ENCODE measurements at places on chromosomes 12 and 14.

DNA sequence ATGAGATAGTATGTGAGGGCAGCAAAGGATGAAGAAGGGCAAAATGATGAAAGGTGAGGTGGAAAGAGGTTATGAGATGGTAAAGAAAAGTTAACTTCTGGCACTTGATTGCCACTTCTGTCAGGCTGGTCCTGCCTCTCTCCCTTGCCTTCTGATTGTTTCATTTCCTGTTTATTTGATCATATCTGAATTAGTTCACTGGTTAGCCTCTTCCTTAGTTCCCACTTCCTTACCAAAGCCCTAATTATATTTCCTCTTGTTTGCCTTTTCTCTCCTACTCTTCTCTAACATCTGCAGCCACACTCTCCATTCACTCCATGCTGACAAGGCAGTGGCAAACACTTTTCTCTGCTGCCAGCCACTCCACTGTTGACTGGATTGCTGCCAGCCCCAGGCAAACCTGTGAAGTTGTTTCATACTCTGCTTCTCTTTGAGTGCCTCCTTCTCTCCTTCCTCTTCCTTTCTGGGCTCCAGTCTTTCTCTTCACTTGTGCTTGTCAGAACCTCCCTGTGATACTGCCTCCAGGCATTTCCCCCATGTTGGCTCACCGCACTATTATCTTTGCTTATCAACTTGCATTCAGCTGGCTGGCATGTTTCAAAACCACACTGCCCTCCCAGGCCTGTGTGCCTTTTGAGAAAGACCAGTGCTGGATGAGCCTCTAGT is 8.1 kb downstream of the PNP start:
- no peak for DNase-seq

DNA sequence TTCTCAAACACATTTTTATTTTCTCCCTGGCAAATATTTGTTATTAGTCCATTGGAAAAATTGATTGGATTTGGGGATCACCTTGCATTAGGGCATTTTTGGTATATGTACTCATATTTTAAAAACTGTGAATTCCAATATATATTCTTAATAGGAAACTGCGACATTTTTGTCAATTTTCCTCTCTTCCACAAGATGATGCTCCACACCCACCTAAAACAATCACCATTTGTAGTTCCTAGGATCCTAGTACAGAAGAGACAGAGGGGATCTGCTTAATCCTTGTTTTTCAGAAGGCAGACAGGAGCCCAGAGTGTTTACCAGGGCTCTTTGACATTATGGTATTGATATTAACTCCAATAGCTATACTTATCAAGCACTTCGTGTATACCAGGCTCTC is 22.8 kb upstream of the OASL start:
- DNase-seq: no peak

DNA sequence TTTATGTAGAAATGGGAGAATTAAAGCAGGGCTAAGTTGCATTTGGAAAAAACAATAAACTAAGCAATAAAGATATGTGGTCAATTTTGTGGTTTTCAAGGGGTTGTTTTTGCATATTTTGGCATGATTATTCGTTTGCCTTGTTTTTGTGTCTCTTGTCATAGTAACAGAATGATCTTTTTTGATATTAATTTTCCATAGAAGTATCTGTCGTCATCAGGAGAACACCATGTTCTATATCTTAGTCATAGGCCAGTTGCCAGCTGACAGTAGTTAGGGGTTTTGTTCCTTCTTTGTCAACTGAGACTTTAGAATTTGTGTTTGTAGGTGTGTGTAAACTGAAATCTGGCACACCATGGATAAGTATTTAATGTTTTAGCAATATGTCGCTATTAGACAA is 1354.8 kb downstream of the LRFN5 start:
- no peak for DNase-seq

- no peak for DNase-seq
Observed at GRCh38 chr14:52307905-52308304, 6.2 kb upstream of the PTGER2 start.

DNA sequence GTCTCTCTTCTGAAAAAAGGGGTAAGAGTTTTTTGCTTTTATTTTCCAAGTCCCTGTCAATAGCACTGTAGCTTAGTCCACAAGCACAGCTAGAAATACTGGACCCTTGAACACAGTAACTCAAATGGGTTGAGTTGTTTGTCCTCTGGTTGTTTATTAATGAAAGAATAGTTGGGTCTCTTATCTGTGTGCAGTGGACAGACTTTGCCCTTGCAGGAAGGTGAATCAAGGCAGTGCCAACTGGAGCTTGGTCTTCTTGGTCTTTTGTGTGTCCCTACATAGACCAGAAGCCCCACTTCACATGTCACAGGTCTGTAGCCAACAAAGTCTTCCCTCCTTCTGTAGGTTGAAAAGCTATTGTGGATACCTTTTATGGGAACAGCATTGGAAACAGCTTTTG is 322.0 kb downstream of the AACS start:
- no peak for DNase-seq

DNA sequence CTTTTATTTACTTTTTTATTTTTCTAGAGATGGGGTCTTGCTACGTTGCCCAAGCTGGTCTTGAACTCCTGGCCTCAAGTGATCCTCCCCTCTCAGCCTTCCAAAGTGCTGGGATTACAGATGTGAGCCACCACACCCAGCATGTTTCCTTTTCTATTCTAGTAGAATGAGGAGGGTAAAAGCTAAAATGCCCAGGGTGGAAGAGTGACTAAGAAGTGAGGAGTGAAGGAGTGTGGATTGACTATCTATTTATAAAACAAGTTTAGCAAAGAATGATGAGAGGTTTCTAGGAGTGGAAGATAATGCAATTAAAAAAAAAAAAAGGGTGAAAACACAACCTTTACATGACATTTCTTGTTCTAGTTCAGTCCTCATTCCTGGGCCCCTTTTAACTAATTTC is 29.8 kb upstream of the PKP2 start:
- no peak for DNase-seq
